MV-4-11 (cell line): ENCODE measurements at places on chromosomes 16 and 17.

- DNase-seq = no peak
These were observed 154.1 kb upstream of the RPL38 start for GRCh38 chr17:74049167-74049966.

- DNase-seq = no peak
These were observed 50.2 kb downstream of the GRB7 start for GRCh38 chr17:39787743-39788484.

DNA sequence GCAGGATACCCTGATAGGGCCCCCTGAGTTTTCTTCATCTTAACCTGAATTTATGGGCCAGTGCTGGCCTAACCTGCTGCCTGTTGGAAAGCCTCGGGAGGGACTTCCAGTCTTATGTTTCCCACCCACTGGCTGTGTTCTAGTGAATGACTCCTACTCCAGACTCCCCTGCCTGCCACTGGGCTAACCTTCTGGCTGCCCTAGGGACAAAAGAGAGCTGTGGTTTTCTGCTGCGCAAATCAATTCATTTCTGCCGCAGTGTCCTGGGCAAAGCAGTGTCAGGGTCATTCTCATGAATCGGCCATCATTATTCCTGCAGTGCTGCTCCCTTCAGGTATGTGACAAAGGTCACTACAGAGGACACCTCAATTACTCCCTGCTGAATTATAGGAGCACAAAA, 386.2 kb downstream of the UTP18 start:
- DNase-seq = no peak

GRCh38 chr17:50420419-50421112, 5.5 kb upstream of the ACSF2 start:
- DNase-seq = peak; percentile 70

GRCh38 chr17:61884864-61885263, 21.5 kb upstream of the BRIP1 start:
- no peak for DNase-seq

DNA sequence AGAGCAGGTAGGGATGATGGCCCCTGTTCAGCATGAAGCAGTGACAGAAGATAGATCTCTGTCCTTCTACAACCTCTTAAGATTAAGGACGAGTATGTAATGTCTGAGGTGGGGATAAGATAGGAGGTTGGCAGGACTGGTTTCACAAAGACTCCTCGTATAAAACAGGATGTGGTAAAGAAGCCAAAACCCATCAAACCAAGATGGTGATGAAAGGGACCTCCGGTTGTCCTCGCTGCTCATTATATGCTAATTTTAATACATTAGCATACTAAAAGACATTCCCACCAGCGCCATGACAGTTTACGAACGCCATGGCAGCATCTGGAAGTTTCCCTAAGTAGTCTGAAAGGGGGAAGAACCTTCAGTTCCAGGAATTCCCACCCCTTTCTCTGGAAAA, 27.3 kb downstream of the MIS12 start:
- peak; percentile 93 for DNase-seq

GRCh38 chr16:74922150-74923138, 62.5 kb downstream of the WDR59 start:
- no peak for DNase-seq

GRCh38 chr17:38558728-38559050, 47.1 kb downstream of the SRCIN1 start:
- no peak for DNase-seq

- DNase-seq = no peak
These were observed 53.8 kb downstream of the COG7 start for GRCh38 chr16:23398987-23399805.

GRCh38 chr16:4081521-4082021, 34.7 kb downstream of the ADCY9 start:
- no peak for DNase-seq

DNA sequence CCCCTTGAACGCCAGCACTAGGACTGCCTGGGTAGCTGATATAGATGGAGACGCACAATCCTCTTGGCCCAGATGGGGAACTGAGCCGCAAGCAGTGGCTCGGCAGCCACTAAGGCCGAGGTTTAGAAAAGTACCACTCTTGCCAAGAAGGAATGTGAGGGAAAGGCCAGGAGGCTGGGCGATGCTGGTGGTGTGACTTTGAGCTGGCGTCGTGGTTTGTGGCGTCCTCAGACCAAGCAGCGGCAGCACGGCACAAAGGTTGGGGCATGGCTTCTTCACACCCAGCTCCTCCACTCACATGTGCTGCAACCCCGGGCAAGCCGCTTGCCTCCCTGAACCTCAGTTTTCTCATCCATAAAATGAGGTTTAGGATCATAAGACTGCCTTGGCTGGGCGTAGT, 15.6 kb downstream of the DCAKD start:
- DNase-seq = peak; percentile 77

GRCh38 chr17:4156750-4157381, 13.9 kb downstream of the CYB5D2 start:
- no peak for DNase-seq

GRCh38 chr17:67109111-67109510, 64.8 kb downstream of the CACNG1 start:
- DNase-seq = no peak

DNA sequence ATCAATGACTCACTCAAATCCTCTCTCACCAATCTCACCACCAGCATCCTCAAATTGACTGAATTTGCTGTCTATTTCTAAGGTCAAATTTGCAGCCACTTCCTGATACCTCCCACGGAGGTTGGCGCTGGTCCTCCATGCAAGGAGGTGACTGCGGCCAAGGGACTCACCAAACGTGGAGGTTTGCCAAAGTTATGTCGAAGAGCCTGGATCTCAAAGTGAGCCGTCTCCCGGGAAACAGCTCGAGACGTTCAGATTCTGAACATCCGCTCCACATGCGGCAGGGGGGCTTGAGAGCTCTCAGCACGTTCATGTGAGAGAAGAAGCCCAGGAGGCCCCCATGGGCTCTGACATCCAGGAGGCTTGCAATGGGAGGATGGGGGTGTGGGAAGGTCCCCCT, 22.6 kb downstream of the LGALS3BP start:
- no peak for DNase-seq

GRCh38 chr17:27579304-27579703, 51.7 kb upstream of the LGALS9 start:
- no peak for DNase-seq

- DNase-seq = peak; percentile 41
These were observed 20.8 kb downstream of the DCUN1D3 start for GRCh38 chr16:20879175-20880040.

- no peak for DNase-seq
These were observed 39.4 kb downstream of the OTOA start for GRCh38 chr16:21703156-21703555.

- no peak for DNase-seq
These were observed 67.1 kb downstream of the RMI2 start for GRCh38 chr16:11412175-11412904.

DNA sequence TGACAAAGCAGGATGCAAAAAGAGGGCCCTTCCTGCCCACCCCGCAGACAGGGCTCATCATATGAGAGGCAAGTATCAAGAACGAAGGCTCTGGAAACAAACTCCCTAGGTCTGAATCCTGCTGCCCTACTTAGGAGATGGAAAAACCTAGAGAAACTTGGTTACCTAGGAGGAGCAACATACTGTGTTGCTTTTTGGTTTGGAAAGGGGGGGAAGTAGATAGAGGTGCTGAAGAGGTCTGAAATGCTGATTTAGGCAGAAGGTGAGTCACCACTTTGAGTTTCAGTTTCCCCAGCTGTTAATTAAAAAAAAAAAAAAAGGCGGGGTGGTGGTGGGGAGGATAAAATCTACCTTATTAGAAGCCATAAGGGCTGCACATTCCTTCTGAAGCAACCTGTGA, 1.5 kb downstream of the N4BP1 start:
- DNase-seq = peak; percentile 10

DNA sequence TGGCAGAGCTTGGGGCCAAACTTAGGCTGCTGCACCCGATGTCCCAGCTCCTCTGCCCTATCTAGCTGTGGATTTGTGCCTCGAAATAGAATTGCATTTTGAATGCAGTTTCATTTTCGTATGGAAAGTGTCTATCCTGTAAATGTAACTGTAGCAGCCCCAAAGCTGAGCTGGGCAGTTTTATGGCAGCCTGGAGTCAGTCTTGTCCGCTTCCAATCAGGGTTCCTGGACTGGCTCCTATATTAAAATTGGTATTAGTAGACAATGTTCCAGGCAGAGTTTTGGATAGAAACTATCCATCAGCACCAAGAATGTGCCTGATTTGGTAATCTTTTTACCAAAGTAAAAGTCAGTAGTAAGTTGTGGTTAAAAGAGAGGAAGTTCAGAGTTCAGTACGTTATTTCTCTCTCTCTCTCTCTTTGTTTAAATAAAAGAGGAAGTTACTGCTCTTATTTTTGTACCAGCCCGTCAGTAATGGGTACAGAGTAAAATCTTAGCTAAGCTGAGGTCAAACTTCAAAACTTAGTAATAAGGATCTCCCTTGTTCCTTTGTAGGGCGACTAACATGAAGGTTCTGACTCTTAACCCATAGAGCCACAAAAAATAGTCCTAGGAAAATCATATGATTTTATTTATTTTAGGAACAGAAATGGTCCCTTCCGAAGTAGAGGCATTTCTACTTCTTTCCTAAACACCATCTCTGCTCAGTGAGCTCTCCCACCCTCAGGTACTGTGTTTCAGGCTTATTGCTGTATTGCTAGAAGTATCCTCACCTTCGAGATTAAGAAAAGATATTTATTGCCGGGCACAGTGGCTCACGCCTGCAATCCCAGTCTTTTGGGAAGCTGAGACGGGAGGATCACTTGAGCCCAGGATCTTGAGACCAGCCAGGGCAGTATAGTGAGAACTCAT, 28.0 kb downstream of the PRKCB start:
- DNase-seq = peak; percentile 97

DNA sequence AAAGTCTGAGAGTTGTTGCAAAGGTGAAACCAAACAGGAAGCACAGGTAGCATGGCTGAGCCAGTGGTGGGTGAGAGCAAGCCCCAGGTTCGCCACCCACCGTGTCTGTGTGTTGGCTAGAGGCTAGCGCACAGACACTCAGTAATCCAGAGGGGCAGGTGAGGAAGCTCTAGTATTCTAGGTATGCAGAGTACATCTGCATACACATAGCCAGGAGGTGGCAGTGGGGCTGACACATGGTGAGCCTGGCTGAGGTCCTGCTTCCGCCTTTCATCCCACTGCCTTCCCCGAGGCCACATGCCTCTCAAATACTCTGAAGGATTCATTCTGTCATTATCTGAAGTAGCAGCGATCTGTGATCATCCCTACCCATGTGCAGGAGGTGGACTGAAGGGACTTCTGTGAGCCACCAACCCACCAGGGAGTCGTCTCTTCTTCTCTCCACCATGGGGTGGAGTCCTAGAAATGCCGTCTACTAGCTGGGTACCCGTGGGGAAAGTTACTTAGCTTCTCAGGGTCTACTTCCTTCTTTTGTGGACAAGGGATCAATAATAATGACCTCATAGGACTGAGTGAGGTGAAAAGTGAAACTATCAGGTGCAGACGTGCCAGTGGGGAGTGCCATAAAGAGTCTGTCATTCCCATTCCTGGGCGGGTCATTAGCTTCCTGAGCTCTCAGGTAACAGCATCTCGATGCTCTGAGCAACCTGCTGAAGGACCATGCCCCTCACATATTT, 36.0 kb upstream of the ICAM2 start:
- peak; percentile 70 for DNase-seq

DNA sequence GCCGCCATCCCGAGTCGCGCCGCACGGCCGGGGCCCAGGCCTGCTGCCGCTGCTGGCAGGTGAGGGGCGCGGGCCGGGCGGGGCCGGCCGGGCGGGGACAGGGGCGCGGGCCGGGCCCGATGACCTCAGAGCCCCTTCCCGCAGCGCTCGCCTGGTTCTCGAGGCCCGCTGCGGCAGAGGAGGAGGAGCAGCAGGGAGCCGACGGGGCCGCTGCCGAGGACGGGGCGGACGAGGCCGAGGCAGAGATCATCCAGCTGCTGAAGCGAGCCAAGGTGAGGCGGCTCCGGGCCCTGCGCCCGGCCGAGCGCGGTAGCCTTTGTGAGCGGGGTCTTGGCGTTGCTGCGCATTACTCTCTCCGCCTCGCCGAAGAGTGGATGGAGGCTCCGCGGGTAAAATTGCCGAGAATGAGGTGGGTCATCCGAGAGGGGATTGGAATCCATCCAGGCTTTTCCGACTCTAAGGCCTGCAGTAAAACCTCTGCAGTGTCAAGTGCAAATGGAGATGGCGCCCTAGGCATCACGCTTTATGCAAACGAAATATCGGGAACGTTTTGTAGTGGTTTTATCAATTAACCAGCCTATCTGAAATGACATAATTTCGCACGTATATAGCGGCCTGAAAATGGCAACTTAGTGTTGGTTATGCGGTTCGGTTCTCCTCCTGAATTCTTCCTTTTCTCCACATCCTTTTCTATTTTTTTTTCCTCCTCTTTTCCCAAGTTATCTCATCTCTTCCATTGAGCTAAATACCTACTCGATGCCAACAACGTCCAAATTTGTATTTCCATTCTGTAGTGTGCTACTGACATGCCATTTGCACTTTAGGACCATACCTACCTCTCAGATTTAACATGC, 577 bp downstream of the TTC19 start:
- DNase-seq = no peak

GRCh38 chr17:37859451-37859850, 64.8 kb upstream of the TBC1D3K start:
- peak; percentile 9 for DNase-seq

DNA sequence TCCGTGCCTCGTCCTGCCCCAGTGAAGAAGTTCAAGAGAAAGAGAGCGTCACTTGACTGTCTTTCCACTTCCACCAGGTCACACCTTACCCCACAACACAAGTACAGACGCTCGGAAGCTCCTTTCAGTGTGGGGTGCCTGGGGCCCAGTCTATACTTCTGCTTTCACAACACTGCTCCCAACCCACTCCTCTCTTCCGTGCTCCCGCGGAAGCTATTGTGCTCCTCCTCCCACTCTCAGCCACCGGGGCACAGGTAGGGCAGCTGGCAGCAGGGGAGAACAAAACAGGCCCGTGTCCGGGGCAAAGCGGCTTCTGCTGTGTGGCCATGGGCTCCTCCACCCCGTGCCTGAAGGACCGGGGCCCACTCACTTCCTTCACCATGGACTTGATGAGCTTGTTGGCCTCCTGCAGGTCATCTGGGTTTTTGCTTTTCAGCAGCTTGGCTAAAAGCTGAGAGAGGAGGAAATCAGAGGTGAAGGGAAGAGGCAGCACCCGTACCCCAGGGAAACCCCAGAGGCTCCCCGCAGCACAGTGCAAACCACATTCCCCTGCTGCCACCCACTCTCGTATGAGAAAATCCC, 18.9 kb downstream of the GGA3 start:
- DNase-seq = no peak

- DNase-seq = peak; percentile 70
These were observed 16.6 kb downstream of the COL1A1 start for GRCh38 chr17:50184611-50185398.

GRCh38 chr16:79272141-79272577, 328.4 kb downstream of the MAF start:
- DNase-seq = no peak
